ENCODE measurements at places on chromosomes 4 and X.
A peak's percentile ranks its signal among the peaks of the same experiment; 100 is the strongest.

- DNase-seq, result no peak
Observed at GRCh38 chrX:8018934-8019333, 91.7 kb upstream of the PNPLA4 start.

- DNase-seq, result no peak
Observed at GRCh38 chr4:70336043-70336442, 1.3 kb downstream of the CABS1 start.

GRCh38 chr4:99200138-99200537, 18.9 kb downstream of the ADH6 start:
- DNase-seq, result no peak

- DNase-seq, result no peak
Observed at GRCh38 chrX:35890699-35891098, 28.8 kb upstream of the CFAP47 start.

DNA sequence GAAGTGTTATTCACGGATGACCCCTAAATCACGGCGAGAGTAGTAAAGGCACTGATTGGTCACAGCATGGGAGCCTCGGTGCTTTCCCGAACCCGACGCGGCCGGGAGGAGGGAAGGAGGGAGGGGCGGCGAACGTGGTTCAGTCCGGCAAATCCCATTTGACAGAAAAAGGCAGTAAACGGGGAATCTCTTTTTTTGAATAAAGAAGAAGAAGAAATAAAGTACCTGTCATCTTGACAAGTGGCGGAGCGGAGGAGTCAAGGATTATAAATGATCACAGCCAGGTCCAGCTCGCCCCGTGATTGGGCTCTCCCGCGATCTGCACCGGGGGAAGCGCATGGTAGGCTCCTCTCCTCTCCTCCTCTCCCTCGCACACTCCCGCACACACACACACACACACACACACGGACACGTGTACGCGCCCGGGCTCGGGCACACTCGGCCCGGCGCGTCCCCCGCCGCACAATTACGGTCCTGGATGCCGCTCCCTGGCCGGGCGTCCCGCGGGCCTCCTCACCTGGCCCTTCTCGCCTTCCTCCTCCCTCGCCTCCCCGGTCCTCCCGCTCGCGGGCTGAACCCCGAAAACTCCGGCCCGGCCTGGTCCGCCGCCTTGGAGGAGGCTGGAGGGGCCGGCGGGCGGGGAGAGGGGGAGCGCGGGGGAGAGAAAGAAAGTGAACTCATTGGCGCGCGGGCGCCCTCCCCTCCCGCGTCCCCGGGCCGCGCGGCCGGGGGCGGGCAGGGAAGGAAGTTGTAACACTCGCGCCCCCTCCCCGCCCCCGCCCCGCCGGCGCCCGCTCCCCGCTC, 99.2 kb upstream of the TENM3 start:
- DNase-seq, result peak; percentile 32
